ENCODE measurements at places on chromosomes 2 and 18. TPM values are rescaled to one million over a fixed set of nuclear protein-coding genes. Genes with fewer than 3 reads are reported as not detected.

GKN2 gene
- total RNA-seq = not detected

TMEM247 gene
- total RNA-seq = not detected

POTEJ gene
- not detected for total RNA-seq

LAMA1 gene
- 0.89 TPM for total RNA-seq

SERPINB3 gene
- not detected for total RNA-seq

SGPP2 gene
- 5.4 TPM for total RNA-seq

CD226 gene
- total RNA-seq = 0.97 TPM

IL1F10 gene
- not detected for total RNA-seq

FSIP2 gene
- 0.52 TPM for total RNA-seq
